ENCODE measurements at places on chromosomes 2 and 18.

GRCh38 chr2:170165129-170165528 lies 12.8 kb upstream of the MYO3B start:
- DNase-seq: no peak

- no peak for DNase-seq
Measured at GRCh38 chr18:22423878-22424564, 6.3 kb upstream of the CTAGE1 start.

GRCh38 chr18:52345428-52345827 lies 5.4 kb downstream of the DCC start:
- no peak for DNase-seq

DNA sequence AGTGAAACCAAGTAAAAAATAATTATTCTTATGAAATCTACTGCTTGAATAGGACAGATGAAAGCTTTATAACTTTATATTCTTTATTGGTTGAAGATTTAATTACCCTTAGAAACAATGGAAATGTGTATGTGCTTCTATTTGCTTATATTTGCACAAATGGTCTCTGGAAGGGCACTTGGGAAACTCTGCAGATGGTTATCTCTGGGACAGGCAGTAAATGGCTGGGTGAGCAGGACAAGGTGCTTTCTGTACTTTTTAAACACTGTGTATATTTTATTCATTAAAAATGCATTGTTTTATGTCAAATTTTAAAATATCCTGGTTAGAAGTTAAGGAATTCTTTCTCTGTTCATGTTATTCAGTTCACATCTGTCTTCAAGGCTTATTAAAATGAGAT lies 131.1 kb downstream of the LRRTM4 start:
- no peak for DNase-seq

- no peak for DNase-seq
Measured at GRCh38 chr18:31857526-31858106, 85.3 kb downstream of the TRAPPC8 start.

DNA sequence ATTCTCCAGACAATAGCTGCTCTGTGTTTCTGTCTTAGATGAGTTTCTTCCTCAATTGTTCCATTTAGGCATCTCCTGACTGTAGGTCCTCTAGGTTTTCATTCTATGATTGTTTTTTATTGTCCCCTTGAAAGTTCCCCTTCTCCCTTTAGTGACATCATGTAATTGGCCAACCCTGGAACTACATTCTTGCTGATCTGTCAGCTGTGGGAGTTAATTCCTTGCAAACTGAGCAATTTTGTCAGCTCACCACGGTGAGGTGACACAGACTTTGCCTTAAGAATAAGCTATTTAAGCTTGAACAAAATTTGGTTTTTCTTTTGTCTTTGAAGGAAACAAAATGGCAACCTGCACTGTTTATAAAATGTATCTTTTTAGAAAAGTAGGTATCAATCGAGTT lies 95.9 kb downstream of the TXNL1 start:
- no peak for DNase-seq

GRCh38 chr2:16038621-16039020 lies 98.3 kb downstream of the MYCN start:
- no peak for DNase-seq

- DNase-seq: no peak
Measured at GRCh38 chr18:58348517-58348916, 280.4 kb downstream of the ALPK2 start.

DNA sequence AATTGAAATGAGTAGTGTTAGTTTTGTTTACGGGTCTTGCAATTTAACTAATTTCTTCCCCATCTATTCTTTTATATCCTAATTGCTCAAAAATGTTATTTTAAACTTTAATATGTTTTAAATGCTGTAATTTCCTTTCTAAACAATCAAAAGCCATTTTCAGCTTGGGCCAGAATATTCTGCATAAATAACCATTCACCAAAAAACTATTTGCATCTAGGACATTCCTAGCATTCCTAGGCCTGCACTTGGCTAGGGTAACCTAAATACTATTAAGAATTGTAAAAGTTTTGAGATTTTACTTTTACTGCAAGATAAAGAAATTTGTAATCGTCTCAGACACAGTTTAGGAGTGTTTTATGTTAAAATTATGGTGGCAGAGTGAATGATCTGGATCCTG lies 7.8 kb upstream of the ETAA1 start:
- DNase-seq: no peak

All from activated CD8-positive, alpha-beta T cell treated with anti-CD3 and anti-CD28 coated beads for 36 hours (primary cell).